ENCODE measurements at places on chromosomes 3 and 15.
A peak's percentile ranks its signal among the peaks of the same experiment; 100 is the strongest.

DNA sequence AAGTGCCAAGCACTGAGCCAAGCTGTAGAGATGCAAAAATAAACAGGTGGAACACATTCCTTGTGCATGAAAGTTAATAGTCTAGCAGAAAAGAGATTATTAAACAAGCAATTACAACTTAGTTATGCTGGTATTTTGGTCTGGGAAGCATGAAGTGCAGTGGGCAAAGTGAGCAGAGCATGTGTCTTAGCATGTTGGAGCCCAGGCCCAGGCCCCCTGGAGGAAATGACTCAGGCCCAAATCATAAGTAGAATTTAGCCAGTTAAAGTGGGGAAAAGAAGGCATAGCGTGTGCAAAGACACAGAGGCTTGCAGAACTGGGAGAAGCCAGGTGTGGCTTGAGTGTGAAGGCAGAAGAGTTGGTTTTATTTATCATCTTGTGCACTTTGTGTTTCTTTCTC lies 163.8 kb upstream of the ATP11B start:
- no peak for DNase-seq

GRCh38 chr3:120177707-120178306 lies 83.6 kb upstream of the GSK3B start:
- no peak for DNase-seq

DNA sequence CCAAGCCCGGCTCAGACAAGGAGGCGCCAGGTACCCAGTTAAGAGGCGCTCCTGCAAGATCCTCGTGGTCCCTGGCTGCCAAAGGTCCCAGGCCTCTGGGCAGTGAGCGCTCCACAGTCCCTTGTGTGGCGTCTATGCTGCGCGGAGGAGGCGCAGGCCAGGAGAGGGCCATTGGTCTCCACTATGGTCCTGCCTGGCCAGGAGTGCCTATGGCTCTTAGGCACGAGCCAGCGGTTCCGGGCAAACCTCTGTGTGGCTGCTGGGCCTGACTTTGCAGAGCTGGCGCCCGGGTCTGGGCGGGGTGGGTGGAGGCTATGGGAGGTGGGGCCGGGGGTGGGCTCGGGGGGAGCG lies 660 bp upstream of the ADAMTSL3 start:
- no peak for DNase-seq

DNA sequence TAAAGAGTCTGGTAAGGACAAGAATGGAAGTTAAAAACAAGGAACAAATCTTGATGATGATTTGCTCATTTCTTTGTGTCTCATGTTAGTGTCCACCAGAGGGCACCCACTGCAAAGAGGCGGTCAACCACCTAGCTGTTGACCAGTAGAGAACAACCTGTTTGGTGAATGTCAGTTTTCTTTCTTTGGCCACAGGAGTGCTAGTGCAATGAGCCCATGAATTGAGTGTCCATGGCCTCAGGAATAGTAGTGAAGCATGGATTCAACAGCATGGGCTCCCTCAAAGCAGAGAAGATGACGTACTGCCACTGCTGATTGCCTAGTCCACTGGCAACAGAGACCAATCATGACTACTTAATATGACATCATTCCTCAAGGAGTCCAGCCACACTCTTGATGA lies 10.7 kb upstream of the CNTN6 start:
- peak; percentile 2 for DNase-seq

DNA sequence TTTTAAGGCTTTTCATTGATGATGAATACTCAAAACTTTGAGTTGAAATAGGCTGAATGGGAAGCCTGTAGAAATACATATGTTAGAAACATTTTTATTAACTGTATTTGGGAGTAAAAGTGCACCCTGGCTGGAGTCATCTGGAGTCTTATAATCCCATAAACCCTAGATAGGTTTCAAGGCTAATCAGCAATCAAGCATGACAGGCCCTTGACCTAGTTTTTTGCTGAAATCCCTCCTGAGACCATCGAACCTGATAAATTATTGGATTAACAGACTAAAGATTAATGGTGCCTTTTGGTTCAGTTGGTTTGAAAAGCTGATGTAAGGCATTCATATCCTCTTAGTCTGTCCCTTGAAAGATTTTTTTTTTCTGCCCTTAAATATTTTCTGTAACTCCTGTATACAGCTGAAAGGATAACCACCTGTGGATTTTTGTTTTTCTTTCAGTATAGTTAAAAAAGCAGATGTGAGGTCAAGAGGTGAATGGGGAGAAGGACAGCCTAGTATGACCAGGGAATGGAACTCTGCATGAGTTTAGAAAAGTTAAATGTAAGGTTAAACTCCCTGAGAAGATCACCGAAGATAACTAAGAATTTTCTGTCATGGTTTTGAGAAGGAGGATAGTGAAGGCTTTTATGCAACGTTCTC lies 69.4 kb upstream of the STXBP5L start:
- DNase-seq, result no peak
